ENCODE measurements at places on chromosomes 3 and 15.

GRCh38 chr3:123907720-123908119 lies 23.6 kb upstream of the MYLK start:
- DNase-seq = no peak

DNA sequence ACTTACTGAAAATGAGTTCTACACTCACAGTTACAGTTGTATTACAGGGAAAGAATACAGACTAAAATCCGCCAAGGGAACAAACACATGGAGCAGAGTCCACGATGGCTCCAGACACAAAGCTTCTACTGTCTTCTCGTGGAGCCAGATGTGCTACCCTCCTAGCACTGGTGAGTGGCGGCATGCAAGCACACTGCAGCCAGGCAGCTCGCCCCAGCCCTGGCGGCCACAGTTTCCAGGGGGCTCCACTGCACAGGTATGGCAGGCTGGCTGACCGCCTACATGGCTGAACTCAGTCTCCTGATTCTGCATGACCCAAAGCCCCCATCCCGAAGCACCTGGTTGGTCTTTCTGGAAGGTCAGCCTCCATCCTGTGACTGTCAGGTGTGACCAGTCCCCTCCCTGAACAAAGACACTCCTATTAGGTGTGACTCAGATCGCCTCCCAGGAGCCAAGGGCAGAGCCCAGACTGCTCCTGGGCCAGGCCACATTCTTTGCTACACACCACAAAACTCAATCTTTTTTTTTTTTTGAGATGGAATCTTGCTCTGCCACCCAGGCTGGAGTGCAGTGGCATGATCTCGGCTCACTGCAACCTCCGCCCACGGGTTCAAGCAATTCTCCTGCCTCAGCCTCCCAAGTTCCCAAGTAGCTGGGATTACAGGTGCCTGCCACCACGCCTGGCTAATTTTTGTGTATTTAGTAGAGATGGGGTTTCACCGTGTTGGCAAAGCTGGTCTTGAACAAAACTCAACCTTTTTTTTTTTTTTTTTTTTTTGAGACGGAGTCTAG lies 51.5 kb downstream of the CFAP92 start:
- no peak for DNase-seq

DNA sequence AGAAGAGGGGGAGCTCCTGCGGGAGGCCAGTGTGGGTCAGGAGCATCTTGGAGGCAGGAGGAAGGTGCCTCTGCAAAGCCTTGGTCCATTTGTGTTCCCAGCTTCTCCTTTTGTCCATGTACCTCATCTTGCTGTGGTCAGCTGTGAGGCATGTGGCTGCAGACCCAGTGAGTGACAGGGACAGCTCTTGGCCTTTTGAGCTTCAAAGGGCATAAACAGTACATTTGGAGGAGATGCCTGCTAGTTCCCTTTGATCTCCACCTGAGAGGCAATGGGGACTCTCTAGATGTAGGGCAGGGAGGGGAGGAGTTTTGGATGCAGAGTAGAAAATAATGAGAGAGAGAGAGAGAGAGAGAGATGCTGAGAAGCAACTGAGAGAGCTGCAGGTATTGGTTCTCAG lies 270.0 kb downstream of the TLE3 start:
- no peak for DNase-seq

- DNase-seq = peak; percentile 78
These were observed 28.5 kb downstream of the BTD start for GRCh38 chr3:15629860-15630597.

GRCh38 chr3:188734395-188734794 lies 437.4 kb upstream of the TPRG1 start:
- peak; percentile 11 for DNase-seq

DNA sequence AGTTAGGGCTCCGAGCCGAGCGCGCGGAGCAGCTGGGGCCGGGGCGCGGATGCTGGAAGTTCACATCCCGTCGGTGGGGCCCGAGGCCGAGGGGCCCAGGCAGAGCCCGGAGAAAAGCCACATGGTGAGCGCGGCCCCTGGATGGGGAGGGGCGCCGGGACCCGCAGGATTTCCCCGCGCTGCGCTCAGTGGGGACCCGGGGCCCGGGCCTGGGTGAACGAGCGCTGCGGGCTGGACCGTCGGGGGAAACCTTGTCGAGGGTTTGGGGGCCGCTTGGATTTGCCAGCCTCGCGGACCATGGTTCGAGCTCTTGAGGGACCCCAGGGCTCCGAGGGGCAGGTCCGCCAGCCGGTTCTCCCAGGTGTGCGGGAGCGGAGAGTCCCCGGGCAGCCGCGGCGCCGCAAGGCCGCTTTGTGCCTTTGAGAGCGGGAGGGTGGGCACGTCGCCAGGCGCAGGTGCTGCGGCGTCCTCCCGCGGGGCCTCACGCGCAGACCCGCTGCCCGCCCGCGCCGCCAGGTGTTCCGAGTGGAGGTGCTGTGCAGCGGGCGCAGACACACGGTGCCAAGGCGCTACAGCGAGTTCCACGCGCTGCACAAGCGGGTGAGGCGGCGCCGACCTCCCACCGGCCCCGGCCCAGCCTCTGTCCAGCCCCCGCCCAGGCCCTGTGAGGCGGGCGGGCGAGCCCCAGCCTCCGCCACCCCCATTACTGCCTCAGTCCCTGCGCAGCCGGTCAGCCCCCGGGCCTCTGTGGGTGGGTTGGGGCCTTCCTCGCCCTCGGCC lies at the start of gene SNX22:
Gene SNX22 (plus strand): TSS at position 5 of the 780 bp plus-strand sequence. CDS start 45 bp downstream, at position 50.
- peak; percentile 21 for DNase-seq

- DNase-seq = no peak
These were observed 33.9 kb downstream of the HDAC11 start for GRCh38 chr3:13513913-13514517.

DNA sequence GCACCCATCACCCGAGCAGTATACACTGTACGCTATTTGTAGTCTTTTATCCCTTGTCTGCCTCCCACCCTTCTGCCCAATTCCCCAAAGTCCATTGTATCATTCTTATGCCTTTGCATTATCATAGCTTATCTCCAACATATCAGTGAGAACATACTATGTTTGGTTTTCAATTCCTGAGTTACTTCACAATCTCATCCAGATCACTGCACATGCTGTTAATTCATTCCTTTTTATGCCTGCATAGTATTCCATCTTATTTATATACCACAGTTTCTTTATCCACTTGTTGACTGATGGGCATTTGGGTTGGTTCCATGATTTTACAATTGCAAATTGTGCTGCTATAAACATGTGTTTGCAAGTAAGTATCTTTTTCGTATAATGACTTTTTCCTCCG lies 564.7 kb upstream of the NECTIN3 start:
- no peak for DNase-seq

GRCh38 chr15:59703979-59704796 lies 15.1 kb upstream of the BNIP2 start:
- no peak for DNase-seq

DNA sequence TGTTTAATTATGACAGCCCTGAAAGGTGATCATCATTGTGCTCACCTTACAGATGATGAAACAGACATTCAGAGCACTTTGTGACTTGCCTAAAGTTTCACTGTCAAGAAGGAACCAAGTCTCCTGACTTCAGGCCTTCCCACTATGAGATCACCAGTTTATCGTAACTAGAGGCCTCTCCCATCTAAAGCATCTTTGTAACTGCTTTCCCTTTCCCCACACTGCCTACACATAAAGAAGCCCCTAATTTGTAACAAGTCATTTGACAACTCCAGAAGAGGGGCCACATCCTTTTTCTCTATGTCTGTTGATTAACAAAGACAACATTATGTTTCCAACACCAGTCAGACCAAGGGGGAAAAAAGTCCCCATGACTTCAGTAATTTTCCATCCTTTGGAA lies 1.1 kb downstream of the KLHL6 start:
- DNase-seq = no peak

DNA sequence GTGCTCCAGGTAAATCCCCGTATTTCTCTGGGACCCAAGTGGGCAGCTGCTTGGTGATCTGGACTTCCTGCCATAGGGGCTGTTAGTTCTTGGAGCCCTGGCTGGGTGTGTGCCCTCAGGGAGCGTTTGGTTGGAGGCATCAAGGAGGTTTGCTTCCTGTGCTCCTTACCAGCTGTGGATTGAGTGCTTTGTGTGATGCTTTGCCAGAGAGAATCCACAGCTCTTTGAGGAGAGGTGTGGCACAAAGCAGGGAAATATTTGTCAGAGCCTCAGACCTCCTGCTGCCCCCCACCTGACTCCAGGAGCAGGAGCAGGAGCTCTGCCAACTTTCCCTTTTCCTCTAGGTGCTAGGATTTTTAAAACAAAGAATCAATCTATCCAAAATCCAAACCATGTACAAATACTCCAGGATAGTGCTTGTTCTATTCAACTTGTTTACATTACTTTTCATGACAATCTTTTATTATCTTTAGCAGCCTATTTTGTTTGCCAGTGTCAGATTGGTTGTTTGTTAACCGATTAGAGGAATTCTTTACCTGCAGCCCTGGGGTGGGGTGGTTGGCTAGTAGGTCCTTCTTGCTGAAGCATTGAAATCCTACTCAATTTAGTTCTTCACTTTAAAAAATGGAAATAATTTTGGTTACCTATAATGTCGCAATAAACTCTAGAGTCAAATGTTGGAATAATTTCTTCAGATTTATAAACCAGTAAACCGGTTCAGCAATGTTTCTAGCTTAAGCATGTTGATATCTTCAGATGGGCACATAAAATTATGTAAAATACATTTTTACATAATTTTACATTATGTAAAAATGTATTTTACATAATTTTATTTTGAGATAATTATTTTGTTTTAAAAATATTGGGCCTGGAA lies 2.5 kb downstream of the CTDSPL start:
- DNase-seq = no peak

DNA sequence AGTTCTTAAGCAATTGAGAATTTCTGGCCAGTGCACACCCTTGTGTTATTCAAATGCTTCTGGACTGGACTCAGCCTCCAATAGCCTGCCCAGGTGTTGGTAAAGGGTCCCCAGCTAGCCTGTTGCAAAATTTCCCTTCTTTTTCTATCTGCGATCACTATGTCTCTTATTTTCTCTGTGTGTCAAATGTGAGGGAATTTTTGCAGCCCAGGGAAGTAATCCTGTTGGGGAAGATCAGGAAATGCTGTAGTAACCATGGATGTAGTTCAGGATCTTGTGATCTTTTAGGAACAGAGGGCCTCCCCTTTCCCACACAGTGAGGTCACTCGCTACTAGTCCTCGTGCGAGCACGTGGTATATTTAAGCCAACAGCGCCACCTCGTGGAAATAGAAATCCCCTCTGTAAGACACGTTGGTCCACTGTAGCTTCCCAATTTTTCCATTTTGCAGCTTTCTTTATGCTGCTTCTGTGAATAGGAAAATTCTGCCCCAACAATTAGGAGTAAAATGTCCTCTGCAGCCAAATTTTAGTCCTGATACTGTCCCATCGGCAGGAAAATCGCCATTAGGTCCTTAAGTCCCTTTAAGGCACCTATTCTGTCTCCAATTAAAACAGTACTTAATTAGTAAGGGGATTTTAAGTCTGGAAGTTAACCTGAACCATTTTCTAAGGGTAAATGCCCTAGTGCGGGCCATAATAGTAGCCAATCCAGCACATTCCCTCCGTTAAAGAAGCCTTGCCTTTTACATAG lies 4.0 kb upstream of the SMCO1 start:
- DNase-seq = no peak

GRCh38 chr15:88393719-88394519 lies 73.3 kb downstream of the MRPL46 start:
- no peak for DNase-seq

- DNase-seq = no peak
These were observed 166.8 kb downstream of the NTRK3 start for GRCh38 chr15:88089731-88090130.

- DNase-seq = no peak
These were observed 150.4 kb downstream of the TIGIT start for GRCh38 chr3:114444216-114444615.

GRCh38 chr3:10437272-10437994 lies 68.0 kb downstream of the ATP2B2 start:
- DNase-seq = no peak

GRCh38 chr15:48566668-48567067 lies 78.8 kb downstream of the FBN1 start:
- DNase-seq = no peak

DNA sequence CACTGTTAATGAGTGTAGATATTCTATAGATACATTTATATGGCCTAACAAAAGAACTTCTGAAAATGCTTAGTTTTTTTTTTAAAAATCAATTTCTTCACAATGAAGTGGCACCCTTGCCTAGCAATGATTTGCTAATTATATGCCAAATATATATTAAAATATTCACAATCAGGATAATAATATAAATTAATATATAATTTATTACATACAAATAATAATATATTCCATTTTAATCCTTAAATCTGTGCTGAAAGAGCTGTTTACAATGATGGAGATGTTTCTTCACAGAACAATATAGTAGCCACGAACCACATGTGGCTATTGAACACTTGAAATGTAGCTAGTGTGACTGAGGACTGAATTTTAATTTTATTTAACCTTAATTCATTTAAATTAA lies 648.4 kb upstream of the GBE1 start:
- DNase-seq = no peak

DNA sequence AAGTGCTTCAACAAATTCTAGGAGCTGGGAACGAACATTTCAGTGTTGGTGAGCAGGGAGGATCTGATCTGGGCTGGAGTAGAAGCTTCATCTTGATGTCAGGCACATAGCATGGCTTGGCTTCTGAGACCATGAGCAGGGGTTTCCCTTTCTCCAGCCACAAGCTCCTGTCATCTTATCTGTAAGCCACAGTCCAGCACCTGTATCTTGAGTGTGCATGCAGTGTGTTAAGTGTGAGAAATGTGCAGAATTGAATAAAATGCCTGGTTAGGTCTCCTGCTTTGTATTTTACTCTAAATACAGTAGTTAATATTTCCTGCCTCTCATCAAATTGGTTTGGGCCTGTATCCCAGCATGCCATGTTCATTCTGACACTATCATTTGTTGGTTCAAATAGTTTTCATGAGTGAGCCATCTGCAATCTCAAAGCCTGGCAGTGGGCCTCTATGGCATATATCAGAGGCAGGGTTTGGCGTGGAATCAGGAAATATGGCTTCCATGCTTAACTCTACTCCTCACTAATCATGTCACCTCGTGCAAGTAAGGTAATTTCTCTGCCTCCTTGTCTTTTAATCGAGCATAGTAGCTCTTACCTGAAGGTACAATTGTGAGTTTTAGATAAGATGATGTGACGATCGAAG lies 43.3 kb downstream of the TLNRD1 start:
- no peak for DNase-seq

DNA sequence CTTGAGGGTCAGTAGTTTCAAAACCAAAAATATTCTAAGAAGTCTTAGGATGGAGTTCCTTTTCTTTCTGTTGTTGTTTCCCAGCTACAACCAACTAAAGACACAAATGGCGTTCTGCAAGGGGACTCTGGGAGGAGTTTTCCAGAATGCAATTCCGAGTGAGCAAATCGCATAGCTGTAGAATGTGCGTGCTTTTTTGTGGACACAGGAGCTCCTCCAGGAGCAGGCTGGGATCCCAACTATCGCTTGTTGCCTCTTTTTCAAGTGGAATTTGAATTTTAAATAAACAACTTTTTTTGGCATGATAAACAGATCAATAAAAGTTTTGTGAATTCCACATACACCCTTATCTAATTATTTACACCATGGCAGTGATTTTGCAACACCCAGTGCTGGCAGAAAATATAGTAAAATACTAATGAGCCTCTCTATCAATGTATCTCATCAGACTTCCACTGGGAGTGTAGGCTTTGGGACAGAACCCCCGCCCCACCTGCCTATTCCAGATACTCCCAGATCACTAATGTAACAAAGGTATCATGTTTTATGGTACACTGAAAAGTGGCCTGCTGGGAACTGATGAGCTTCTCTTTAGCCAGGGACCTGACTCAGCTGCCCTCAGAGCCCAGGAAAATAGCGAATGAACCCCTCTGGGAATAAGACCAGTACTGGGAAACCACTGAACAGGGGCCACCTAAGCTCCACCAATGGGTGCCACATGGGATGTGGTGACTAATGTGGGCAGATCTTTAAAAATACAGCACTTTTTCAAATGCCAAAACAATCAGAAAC lies 66.4 kb downstream of the LMCD1 start:
- DNase-seq = no peak

GRCh38 chr15:51672155-51672687 lies 9.1 kb upstream of the SCG3 start:
- no peak for DNase-seq

Measured in hindlimb muscle (tissue), 1 donor.